Esophagus squamous epithelium (tissue), 5 donors: ENCODE measurements at places on chromosomes 6 and 20. TPM values are rescaled to one million over a fixed set of nuclear protein-coding genes. Genes with fewer than 3 reads are reported as not detected.
A peak's percentile ranks its signal among the peaks of the same experiment; 100 is the strongest.

GRCh38 chr6:36353411-36353915, 16.8 kb upstream of the BNIP5 start:
- no peaks in the 10 kb centered on the region for H3K27me3 ChIP-seq
- H3K4me1 ChIP-seq = peaks cover 20% of the 10 kb centered on the region
- no peak overlapping the region for H3K4me3 ChIP-seq

GRCh38 chr6:154543628-154544027, 33.1 kb upstream of the CNKSR3 start:
- H3K4me1 ChIP-seq = peaks cover 4% of the 10 kb centered on the region
- no peak overlapping the region for H3K4me3 ChIP-seq
- no peak overlapping the region for H3K27ac ChIP-seq
- no peaks in the 10 kb centered on the region for H3K36me3 ChIP-seq
- no peak for DNase-seq

The SMIM26 gene
- total RNA-seq = 121 TPM

- peaks cover 22% of the 10 kb centered on the region for H3K4me1 ChIP-seq
- peak overlapping the region; percentile 69 for H3K27ac ChIP-seq
- H3K36me3 ChIP-seq = no peaks in the 10 kb centered on the region
- peak overlapping the region; percentile 47 for H3K4me3 ChIP-seq
- H3K27me3 ChIP-seq = no peaks in the 10 kb centered on the region
- DNase-seq = no peak
Observed at GRCh38 chr6:162856885-162857284, 129.1 kb downstream of the PACRG start.

The DNMT3B gene
- 0.44 TPM for total RNA-seq

The PKHD1 gene
- total RNA-seq = 0.04 TPM

The TREM2 gene
- total RNA-seq = 7.3 TPM
